Ovary (tissue), 10 donors: ENCODE measurements at places on chromosomes 2 and 18. TPM values are rescaled to one million over a fixed set of nuclear protein-coding genes. Genes with fewer than 3 reads are reported as not detected.

Gene MROH2A
- total RNA-seq = not detected

Gene TLX2
- not detected for total RNA-seq

Gene STARD7
- 60.0 TPM for total RNA-seq

Gene RBBP8
- total RNA-seq = 12.3 TPM

Gene CD8B2
- total RNA-seq = not detected

Gene PROC
- total RNA-seq = not detected

Gene PSMA8
- not detected for total RNA-seq

Gene DHRS9
- 1.6 TPM for total RNA-seq

Gene CCDC148
- total RNA-seq = 5.7 TPM

Gene ATP6V1B1
- total RNA-seq = 11.9 TPM

Gene CDKL4
- 1.1 TPM for total RNA-seq

Gene ARHGAP28
- total RNA-seq = 20.8 TPM

Gene OSGEPL1
- 7.7 TPM for total RNA-seq

Gene SERPINB11
- total RNA-seq = not detected

Gene CD8B
- total RNA-seq = 0.48 TPM

Gene CAPN14
- 0.23 TPM for total RNA-seq

Gene ICOS
- total RNA-seq = not detected

Gene ARHGEF4
- 8.6 TPM for total RNA-seq

Gene KDSR
- 62.6 TPM for total RNA-seq

Gene GAREM2
- total RNA-seq = 13.5 TPM

Gene C2orf80
- not detected for total RNA-seq
